Activated naive CD8-positive, alpha-beta T cell treated with anti-CD3 and anti-CD28 coated beads for 36 hours (primary cell): ENCODE measurements at places on chromosomes 6 and 20.

GRCh38 chr6:25576919-25577318, 75.1 kb upstream of the SCGN start:
- no peak for DNase-seq

- DNase-seq, result no peak
These were observed 399.6 kb downstream of the NKAIN2 start for GRCh38 chr6:124203101-124203811.

GRCh38 chr20:45985573-45985972, 13.6 kb upstream of the ZNF335 start:
- no peak for DNase-seq

GRCh38 chr6:11228935-11229654, 3.4 kb downstream of the NEDD9 start:
- no peak for DNase-seq

DNA sequence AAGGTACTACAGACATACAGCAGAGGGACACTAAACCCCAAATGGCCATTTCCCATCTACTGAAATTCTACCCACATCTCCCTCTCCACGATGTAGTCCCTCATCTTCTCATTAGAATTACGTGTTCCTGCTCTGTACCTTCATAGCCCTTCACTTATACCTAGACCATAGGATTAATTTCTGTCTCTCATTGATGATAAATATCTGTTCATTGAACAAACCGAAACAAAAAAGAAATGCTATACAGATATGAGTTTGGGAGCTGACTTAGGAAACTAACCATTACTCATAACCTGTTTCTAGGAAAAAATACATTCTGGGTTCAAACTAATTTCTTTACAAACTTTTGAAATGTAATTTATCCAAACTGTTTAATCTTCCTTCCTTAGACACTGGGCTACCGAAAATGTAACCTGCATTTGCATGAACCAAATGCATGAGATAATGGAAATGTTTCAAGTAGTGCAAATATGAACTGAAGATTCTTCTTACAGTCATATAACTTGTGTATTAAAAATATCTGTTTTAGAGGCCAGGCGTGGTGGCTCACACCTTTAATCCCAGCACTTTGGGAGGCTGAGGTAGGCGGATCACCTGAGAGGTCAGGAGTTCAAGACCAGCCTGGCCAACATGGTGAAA, 85.3 kb downstream of the GJA10 start:
- no peak for DNase-seq
